ENCODE measurements at places on chromosomes 11 and 22. TPM values are rescaled to one million over a fixed set of nuclear protein-coding genes. Genes with fewer than 3 reads are reported as not detected.

The DMC1 gene
- 5.0 TPM for polyA plus RNA-seq

The FOLH1 gene
- 26.4 TPM for polyA plus RNA-seq

DNA sequence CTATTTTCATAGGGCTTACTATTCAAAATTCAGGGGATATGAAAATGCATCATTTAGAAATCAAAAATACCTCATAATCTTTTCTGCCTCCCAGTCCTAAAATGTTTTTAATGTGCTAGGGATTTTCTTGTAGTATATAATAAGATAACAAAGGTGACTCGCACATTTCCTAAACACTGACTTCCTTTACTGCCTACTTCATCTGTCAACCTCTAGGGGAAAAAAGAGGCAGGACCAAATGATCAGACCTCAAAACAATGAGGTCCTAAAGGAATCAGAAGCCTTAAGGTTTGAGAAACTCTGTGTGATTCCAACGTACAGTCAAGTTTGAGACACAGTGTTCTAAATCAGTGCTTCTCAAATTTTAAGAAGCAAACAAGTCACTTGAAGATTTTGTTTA, 56.1 kb upstream of the POU2AF2 start:
- no peak for DNase-seq

DNA sequence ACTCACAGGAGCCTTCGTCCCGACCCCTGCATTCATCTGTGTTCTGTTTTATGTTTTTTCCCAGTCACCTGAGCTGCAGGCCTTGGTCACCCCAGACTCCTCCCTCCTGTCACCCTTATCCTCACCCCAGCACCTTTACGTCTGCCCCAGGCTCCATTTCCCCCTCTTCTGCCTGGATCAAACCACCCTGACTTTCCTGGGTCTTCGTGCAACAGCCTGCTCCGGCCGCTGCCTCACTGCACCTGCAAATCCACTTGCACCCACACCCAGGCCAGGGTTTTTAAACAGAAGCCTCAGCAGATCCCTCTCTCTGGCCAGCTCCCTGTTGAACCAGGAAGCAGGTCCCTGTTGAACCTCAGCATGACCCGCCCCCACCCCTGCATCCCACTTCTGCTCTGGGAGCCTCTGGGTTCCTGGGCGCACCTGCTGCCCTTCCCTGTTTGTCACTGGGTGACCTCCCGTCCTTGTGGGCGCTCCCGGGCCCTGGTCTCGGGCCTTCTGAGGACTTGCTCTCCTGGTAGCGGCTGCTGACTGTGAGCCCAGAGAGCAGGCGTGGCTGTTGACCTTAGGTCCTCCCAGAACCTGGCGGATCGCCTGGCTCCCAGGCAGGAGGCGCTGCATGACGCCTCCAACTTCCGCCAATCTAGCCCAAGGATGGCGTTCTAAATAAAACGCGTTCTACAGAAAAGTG, 12.8 kb downstream of the MAPK8IP2 start:
- no peak for DNase-seq

GRCh38 chr22:27253108-27253902, 548.3 kb downstream of the MN1 start:
- peak; percentile 95 for DNase-seq

GRCh38 chr11:128424851-128425285, 162.5 kb downstream of the ETS1 start:
- peak; percentile 93 for DNase-seq

The PNPLA5 gene
- not detected for polyA plus RNA-seq

DNA sequence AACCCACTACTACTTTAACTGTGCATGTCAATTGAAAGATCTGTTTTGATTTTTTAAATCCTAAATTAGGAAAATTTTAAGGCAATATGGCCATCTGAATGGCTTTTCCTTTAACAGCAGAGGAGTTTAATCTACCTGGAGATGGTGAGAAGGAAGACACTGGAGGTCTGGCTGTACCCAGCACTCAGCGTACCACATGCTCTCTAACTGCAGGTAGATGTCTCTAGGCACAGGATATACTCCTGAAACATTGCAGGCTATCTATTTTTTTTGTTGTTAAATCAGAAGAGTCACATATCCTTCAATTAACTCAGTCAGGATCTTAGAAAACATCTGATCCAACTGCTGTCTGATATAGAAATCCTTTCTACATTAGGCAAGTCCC, 17.3 kb upstream of the CASTOR1 start:
- DNase-seq: no peak

GRCh38 chr22:22825213-22825593, 62.4 kb upstream of the IGLL5 start:
- no peak for DNase-seq

DNA sequence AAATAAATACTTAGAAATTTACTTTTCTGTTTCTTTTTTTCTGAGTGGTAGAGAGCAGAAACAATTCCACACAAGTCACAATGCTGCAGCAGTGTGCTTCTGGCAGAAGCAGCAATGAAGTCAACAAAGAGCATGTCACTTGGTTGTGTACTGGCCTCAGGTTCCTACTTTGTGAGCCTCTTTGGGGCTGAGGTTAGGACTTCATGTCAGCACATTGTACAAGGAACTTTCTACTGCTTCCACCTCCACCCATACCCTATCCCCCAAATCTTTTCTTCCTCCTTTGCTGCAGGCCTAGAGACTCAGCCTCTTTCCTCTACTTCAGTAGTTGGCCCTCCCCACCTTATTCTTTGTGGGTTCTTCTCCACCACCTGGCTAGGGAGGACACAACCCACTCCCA, 252.7 kb upstream of the PITPNB start:
- DNase-seq: peak; percentile 17

The PTGDR2 gene
- 0.88 TPM for polyA plus RNA-seq

The ZFPL1 gene
- polyA plus RNA-seq: 24.4 TPM

The BEST1 gene
- polyA plus RNA-seq: 4.2 TPM

The MAPK8IP2 gene
- polyA plus RNA-seq: 0.66 TPM

DNA sequence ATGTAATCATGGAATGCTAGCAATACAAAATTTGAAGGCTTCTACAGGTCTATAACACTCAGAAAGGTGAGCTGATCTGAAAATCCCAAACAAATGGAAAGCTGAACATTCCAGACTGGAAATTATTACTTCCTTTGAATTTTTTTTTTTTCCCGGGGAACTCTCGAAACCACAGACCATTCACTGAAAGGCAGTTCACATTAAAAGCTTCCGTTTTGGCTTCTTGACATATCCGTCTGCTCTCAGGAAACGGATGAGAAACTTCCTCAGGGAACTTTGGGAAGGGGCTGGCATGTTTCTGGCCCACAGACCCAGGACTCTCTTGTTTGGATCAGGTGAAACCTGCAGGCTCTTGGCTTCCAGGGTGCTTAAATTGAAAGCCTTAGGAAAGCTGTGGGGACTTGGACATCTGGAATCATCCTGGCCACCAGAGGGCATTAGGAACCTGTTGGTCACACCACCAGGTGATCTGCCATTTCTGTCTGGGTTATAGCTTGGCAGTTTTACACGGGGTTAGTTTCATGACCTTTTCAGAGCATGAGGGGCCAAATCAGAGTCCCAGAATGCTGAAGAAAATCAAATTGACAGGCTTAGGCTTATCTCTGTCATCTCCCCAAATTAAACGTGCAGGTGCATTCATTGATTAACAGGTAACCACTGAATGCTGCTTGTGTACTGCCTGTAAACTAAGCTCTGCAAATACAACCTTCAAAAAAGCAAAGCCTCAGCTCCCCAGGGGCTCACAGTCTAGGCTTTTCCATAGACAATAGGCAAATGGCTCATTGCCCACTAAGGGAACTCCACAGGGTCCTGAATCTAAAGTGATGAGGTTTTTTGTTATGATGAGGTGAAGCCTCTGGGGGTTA, 22.7 kb upstream of the GRAMD1B start:
- DNase-seq: peak; percentile 64

GRCh38 chr11:62958547-62959421, 26.0 kb downstream of the SLC22A6 start:
- peak; percentile 95 for DNase-seq

- DNase-seq: no peak
Measured at GRCh38 chr11:112826026-112826425, 135.2 kb upstream of the NCAM1 start.

- DNase-seq: peak; percentile 84
Measured at GRCh38 chr11:85947431-85948272, 92.5 kb downstream of the CCDC83 start.

The ZFTA gene
- 29.3 TPM for polyA plus RNA-seq

- no peak for DNase-seq
Measured at GRCh38 chr11:65448418-65449105, 26.0 kb downstream of the NEAT1 start.

- DNase-seq: peak; percentile 13
Measured at GRCh38 chr11:98835335-98835734, 185.4 kb upstream of the CNTN5 start.

The USP35 gene
- 4.6 TPM for polyA plus RNA-seq

- peak; percentile 10 for DNase-seq
Measured at GRCh38 chr11:1834062-1834610, 654 bp upstream of the SYT8 start.

- peak; percentile 84 for DNase-seq
Measured at GRCh38 chr11:86671531-86672006, 847 bp downstream of the ME3 start.
